ENCODE measurements at places on chromosomes 16 and 17.
A peak's percentile ranks its signal among the peaks of the same experiment; 100 is the strongest.

- peak; percentile 71 for DNase-seq
Measured at GRCh38 chr17:66542129-66542966, 239.9 kb downstream of the PRKCA start.

GRCh38 chr17:17739388-17740066 lies 58.3 kb downstream of the RAI1 start:
- no peak for DNase-seq

- no peak for DNase-seq
Measured at GRCh38 chr16:11094857-11095565, 150.6 kb downstream of the CLEC16A start.

DNA sequence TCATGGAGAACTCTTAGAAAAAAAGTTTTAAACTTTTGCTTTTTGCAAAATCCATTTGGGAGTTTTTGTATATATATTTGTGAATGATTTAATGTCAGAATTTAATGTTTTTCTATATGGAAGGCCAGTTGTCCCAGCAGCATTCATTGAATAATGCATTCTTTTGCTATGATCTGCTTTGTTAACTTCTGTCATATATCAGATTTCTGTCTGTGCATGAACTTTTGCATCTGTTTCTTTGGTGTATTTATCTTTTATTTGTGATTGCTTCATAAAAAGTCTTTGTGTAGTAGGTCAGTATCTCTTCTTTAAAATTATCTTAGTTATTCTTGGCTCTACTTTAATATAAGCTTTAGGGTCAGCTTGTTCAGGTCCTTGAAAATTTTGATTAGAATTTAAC lies 84.2 kb downstream of the MAP2K4 start:
- no peak for DNase-seq

DNA sequence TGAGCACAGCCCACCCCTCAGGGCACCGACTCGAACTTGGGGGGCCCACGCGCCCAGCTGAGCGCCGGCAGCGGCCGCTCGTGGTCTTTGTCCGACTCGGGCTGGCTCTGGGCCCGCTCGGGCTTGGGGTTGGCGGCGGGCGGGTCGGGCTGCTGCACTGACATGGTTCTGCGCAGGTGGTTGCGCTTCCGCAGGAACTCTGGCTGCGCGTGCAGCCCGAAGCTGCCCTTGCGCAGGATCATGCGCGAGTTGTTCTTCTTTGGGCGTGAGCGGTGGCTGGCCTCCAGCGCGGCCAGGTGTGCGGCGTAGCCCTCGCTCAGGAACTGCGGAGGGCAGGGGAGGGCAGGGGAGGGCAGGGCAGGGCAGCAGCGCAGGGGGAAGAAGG lies 11.1 kb downstream of the PIMREG start:
- no peak for DNase-seq

DNA sequence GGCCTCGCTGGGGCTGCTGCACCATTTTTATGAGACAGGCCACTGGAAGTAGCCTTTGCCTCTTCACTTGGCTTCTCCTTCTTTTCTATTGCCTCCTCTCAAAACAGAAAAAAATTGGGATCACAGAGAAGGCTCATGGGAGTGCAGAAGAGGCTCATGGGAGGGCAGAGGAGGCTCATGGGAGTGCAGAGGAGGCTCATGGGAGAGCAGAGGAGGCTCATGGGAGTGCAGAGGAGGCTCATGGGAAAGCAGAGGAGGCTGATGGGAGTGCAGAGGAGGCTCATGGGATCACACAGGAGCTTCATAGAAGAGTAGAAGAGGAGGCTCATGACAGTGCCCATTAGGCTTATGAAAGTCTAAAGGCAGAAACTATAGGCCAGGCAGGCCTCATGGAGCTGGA lies 211.2 kb downstream of the IRF8 start:
- DNase-seq: no peak

DNA sequence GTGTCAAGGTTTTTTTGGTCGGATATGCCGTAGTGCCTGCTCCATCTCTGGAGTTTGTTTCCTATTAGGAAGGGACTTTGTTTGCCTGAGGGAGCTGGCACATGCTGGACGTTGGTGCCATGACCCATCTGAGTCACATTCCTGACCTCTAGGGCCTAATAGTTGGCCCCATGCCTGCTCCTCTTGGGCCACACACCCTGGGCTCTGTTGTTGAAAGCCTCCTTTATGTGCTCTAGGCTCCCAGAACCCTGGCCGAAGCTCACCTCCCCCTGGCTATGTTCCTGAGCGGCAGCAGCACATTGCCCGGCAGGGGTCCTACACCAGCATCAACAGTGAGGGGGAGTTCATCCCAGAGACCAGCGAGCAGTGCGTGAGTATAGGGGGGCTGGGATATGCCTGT lies 18.4 kb downstream of the LIMD2 start:
- peak; percentile 37 for DNase-seq

- DNase-seq: no peak
Measured at GRCh38 chr17:81134064-81134781, 31.1 kb upstream of the PVALEF start.

DNA sequence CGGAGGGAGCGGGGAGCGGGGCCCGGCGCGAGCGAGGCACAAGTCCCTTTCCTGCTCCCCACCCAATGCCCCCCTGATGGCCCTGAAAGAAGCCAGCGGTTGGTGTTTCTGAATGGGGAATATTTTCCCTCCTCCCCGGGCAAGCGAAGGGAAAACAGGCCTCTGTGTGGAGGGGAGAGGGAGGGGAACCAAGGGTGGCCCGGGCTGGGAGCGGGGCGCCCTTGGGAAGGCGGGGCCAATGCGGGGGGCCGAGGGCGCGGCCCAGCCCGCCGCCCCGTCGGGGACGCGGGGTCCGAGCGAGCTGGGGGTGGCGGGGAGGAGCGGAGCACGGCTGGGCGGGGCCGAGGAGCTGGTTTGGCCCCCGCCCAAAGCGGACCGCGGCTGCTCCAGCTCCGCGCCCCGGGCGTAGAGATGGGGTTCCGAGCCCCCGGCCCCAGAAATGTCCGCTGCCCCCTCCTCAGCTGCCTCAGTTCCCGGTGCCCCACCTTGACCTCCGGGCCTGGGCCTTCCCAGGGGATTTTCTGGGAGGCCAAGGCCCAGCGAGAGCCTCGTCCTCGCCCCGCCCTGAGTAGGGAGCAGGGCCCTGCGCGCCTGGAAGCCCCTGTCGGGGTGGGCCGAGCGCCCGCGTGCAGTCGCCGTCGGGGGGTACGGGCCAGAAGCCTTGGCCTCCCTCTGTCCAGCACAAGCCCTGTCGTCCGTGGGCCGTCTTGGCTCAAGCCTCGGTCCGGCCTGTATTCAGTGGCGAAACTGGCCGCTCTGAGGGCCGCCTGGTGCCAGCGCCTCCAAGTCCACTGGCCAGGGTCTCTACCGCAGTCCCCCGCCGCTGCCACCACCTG lies 3.9 kb upstream of the HEXIM1 start:
- no peak for DNase-seq

GRCh38 chr16:79943736-79944135 lies 343.2 kb upstream of the MAF start:
- DNase-seq: no peak

GRCh38 chr16:69522041-69522578 lies 43.7 kb upstream of the NFAT5 start:
- no peak for DNase-seq

GRCh38 chr17:10061111-10061845 lies 137.1 kb downstream of the GAS7 start:
- DNase-seq: no peak

- DNase-seq: no peak
Measured at GRCh38 chr16:756428-756827, 4.1 kb upstream of the MSLN start.

- no peak for DNase-seq
Measured at GRCh38 chr17:60525328-60525684, 736 bp downstream of the APPBP2 start.

DNA sequence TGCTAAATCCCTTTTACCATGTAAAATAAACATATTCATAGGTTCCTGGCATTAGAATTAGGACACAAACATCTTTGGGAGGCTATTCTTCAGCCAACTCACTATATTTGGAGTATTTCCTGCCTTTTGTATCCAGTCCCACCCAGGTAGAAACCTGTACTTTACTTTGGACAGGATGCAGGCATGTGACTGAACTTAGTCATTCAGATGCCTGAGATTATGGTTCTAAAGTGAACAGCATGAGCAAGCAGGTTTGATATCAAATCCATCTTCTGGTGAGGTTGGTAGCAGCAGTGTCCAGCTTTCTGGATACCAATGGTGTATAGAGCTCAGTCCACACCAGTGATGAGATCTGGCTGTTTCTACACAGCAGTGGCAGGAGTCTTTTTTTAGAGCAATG lies 20.2 kb downstream of the CA10 start:
- no peak for DNase-seq

DNA sequence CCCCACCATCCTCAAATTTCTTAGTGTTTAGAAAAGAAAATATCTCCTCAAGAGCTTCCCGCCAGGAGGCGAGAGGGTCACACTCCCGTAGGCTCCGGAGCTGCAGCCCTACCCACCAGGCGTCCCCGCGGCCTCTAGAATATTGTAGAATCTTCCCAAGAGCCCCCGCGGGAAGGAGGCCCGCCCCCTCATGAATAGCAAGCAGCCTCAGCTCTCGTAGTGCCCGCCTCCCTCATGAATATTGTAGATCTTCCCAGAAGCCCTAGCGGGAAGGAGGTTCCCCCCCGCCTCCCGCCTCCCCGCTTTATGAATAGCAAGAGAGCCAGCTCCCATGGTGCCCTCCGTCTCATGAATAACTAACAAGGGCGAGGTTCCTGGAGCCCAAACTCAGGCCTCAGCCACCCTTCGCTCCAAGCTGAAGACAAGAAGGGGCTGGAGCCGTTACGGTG lies at the start of gene FBXO47:
Gene FBXO47, minus strand, starts transcription at position 114 of the 449 bp plus-strand sequence. CDS start 4,378 bp downstream, outside the sequence.
- peak; percentile 71 for DNase-seq

All from COLO829 (cell line).